ENCODE measurements at places on chromosomes 3 and 15. TPM values are rescaled to one million over a fixed set of nuclear protein-coding genes. Genes with fewer than 3 reads are reported as not detected.

UROC1 gene
- not detected for total RNA-seq

GRCh38 chr3:186270701-186271100 is 91.3 kb downstream of the DGKG start:
- no peak for DNase-seq

DNA sequence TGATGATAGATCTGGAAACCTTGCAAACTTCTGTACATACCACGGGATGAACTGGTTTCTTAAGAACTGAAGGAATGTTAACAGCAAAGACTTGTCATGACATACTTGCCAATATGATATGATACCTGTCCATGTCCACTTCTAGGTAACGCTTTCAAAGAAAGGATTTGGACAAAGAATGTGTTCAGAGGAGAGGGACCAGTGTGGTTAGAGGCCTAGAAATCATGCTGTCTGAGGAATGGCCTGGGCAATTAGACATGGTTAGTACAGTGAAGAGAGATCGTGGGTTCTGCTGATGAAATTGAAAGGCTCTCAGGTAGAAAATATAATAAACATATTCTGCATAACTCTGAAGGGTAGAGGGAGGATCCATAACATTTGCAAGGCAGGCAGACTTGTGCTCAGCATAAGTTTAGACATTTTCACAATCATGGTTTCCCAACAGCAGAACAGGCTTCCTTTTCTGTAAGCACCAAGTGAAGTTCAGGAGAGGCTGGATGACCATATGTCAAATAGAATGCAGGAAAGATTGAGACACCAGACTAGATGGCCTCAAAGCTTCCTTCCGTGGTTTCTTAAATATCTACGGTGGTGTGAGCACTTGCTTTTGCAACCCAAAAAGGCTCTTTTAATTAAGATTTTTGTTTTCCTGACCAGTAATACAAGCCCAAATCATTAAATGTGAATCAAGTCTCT is 39.9 kb downstream of the TGFBR2 start:
- DNase-seq, result no peak

DNA sequence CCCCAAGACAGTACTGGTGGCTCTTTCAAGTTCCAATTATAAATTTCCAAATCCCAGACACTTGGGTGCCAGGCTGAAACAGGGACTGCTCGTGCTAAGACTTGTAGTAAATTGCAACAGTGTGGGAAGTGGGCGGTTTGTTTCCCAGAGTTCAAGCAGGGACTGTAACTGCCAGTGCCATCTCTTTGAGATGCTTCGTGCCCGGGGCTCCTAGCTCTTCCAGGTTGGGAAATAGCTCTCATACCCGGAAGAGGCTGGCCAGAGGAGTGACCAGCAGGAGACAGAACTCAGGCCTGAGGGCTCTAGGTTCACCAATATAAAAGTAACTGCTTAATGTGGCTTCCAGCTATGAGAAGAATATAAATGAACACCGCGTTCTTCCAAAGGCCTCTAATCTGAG is 54.0 kb upstream of the NEO1 start:
- DNase-seq, result no peak

DNA sequence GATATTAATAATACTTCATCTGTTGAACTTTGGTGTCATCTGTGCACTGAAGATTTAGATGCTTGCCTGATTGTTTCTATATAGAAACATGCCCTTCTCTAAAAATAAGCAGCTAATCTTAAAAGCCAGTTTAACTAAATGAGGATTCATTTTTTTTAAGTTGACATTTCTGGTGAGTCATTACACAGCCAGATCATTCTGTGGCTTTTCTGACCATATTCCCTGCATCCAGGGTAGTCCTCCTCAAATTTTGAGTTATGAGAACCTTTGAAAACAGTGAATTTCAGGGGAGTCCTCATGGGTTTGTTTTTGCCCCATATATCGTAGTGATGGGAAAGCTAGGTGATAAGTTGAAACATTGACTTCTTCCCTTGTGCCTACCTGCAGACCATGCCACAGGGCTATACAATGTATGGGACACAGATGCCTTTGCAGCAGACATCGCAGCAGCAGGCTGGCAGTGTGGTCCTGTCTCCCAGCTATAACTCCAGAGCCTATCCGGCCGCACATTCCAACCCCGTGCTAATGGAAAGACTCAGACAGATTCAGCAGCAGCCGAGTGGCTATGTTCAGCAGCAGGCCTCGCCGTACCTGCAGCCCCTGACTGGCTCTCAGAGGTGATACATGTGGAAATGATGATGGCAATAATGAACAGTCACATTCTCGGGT is 26.5 kb upstream of the P2RY12 start:
- no peak for DNase-seq

TNFSF10 gene
- total RNA-seq, result 36.2 TPM

ADGRG7 gene
- not detected for total RNA-seq

- peak; percentile 6 for DNase-seq
Observed at GRCh38 chr3:189041482-189042090, 130.2 kb upstream of the TPRG1 start.

DNA sequence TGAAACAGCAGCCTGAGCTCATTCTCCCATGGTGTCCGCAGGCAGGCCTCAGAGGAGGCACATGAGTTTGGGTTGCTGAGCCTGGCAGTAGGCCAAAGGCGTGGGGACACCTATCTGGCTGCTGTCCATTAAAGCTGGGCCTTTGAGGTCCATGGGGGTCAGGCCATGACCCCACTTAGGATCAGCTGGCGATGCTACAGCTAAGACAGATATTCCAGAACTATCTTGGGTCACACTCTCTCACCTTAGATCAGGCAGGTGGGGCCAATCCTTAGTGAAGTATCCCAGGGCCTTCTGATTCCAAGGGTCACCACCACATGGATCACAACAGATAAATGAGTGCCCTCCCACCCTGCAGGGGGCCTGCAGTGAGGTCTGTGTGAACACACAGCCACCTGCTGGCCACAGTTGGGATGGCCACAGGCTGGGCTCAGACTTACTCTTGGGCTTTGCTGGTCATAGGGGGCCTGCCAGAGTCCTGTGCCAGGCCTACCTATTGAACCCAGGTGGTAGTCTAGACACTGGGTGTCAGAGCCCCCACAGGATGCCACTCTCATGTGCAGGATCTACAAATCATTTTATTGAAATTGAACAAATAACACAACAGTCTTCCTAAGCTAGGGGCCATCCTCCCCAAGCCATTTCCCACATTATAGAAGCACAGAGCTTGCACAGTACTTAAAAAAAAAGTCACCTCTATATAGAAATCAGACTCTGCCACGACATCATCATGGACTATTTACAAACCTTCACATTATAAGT is 2.0 kb upstream of the HYAL2 start:
- DNase-seq, result no peak

SH2D7 gene
- not detected for total RNA-seq

RAB6B gene
- total RNA-seq, result 2.8 TPM

- DNase-seq, result no peak
Observed at GRCh38 chr3:5010706-5011554, 31.7 kb downstream of the BHLHE40 start.

GRCh38 chr15:77862651-77863104 is 214.8 kb downstream of the TBC1D2B start:
- DNase-seq, result no peak
